Vagina (tissue), 2 donors: ENCODE measurements at places on chromosomes 12 and 14.

DNA sequence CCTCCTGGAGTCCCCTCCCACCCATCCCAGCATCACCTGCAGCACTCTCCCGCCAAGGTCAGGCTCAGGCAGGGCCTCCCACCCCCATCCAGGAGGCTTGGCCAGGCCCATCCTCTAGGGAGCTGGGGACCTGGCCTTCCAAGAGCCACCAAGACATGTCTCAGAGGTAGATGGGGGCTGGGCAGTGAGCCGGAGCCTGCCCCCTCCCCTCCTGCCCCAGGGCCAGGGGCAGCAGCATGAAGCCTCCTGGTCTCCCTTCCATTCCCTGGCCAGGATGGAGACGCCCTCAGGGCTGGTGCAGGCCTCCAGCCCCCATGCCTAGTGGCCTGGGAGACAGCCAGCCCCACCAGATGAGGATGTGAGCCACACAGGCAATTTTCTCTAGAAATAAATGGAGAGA lies 69.3 kb upstream of the C14orf180 start:
- DNase-seq: no peak

DNA sequence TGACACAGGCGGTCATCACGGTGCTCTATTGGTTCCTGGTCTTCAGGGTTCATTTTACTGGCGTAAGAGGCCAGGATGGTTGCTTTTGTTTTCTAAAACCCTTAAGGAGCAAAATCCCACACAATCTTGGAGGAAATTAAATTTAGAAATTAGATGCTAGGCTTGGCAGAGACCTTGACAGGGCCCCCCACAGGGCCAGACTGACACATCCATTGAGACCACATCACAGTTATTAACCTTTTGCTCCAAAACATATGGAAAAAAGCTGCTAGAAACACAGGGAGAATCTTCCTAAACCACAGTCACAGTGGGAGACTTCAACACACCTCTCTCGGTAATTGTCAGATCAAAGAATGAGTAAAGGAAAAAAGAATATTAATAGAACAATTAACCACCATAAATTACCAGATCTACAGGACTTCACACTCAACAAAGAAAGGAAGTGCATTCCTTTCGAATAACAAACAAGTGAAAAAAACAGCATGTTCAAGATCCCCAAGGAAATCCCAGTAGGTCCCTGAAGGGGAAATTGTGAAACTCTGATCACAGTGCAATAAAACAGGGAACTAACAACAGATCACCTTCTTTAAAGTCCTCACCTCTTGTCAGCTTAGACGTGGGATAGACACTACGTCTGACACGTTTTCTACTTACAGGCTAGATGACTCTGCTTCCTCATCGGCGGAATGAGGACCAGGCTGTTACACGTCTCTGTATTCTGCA lies 40.2 kb upstream of the TMEM179 start:
- no peak for DNase-seq

GRCh38 chr12:52691076-52691840 lies 11.1 kb upstream of the KRT1 start:
- DNase-seq: no peak

- no peak for DNase-seq
These were observed 25.3 kb downstream of the CLEC2A start for GRCh38 chr12:9906873-9907272.

DNA sequence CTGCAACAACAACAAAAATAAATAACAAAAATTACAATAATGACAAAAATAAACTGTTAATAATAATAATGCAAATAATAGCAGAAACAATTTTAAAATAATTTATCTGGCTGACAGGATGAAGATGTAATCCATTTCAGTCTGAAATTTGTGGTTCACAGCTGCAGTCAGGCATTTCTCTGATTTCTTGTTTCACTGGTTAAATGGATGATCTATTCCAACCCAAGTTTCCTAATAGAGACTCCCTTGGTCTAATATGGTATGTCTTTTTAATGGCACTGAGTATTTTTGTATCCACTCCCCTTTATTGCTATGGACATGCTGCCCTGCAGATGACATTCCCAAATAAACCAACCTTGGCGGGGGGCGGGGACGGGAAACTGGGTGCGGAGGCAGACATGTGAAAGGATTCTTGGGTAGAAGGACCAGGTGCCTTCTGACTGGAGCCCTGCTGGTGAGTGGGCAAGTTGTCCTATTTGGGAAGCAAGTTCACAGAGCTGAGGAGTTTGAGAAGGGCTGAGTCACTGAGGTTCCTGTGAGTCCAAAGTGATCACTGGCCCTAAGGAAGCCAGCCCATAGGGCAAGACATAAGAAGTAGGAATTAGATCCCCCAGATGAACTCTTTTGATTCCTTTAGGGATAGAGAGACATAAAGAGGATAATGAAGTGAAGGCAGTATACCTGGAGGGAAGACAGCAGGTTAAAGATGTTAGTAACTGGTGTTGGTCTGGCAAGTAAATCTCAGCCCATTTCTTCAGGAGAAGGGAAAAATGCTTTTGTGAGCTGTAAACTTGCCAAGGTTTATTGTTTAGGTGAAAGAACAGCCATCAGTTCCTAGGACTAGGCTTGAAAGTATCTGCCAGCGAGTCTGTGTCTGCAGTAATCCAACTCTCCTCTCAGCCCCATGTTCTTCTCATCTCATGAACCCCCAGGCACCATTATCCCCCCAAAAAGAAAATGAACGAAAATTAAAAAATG lies 14.5 kb downstream of the FOXG1 start:
- DNase-seq: no peak

GRCh38 chr12:133156125-133156690 lies 25.1 kb upstream of the ZNF268 start:
- DNase-seq: no peak

DNA sequence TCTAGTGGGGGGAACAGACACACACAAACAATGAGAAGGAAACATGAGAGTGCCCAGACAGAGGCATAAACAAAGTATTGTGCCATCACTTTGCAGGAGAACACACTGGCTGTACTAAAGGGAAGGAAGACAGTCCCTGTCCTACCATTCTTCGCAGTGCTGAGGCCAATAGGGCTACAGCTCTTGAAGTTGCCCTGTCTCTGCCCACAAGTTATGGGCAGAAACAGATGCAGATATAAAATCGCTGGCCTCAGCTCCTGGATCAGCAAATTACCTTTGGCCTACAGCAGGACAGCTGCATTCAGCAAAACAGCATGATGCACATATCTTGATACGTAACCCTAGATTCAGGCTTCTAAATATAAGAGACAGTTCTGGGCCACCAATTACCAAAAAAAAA lies 23.0 kb upstream of the PRKAB1 start:
- DNase-seq: no peak

DNA sequence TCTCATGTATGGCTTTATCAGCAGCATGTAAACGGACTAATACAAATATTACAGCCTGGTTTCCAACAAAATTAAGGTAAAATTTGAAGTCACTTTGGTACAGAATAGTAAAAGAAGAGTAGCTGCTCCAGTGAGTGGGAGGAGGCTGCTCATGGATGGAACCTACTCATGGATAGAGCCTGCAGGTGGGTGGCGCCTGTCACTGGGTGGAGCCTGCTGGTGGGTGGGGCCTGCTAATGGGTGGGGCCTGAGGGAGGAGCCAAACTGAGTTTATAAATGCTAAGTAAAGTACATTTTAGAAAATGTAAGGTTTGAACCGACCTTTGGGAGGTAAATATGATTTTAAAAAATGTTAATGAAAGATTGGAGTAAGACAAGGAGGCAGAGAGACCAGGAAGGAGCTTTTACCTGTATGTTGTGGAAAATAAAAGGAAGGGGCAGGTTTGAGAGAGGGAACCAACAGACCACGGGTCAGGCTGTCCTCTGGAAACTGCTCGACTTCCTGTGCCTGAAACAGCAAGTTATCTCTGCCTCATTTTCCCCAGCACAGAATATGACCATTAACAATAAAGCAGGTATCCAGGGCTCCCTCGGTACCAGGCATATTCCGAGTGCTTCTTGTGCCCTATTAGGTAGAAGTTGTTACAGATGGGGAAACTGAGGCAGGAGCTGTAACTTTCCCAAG lies 55.9 kb upstream of the SEL1L start:
- no peak for DNase-seq
